ENCODE measurements at places on chromosomes 12 and 14. TPM values are rescaled to one million over a fixed set of nuclear protein-coding genes. Genes with fewer than 3 reads are reported as not detected.

GRCh38 chr12:108788076-108788782 lies 56.9 kb upstream of the CORO1C start:
- DNase-seq, result no peak

- no peak for DNase-seq
These were observed 218.5 kb downstream of the RPS29 start for GRCh38 chr14:49367696-49368095.

The NOC4L gene
- total RNA-seq, result 14.6 TPM

DNA sequence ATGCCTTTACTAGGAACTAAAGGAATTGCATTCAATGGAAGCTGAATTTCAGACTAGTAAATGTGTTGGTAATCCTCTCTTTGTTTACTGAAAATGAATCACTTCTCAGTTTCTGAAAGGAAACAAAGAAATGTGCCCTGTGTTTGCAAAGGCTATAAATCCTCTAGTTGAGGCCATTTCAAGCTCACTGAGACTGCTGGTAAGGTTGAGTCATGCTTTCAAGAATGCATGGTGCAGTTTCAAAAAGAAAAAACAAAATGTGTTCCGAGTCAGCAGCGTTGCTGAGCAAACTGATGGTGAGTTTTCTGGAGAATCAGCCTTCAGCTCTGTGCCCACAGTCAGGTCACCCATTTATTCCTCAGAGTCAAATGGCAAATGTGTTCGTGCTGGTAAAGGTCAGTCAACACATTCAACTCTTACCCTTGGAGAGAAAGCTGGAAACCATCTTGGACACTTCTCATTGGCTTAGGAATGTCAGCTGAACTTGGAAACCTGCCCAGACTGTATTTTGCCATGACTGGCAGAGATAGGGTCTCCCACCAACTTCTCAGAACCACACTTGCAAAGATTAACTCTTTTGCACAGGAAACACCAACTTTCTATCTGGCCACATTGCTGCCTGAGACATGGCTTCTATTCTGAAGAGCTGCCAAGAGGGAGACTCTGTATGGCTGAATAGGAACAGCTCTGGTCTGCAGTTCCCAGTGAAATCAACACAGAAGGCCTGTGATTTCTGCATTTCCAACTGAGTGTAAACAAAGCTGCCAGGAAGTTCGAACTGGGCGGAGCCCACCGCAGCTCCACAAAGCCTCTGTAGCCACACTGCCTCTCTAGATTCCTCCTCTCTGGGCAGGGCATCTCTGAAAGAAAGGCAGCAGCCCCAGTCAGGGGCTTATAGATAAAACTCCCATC lies 484.4 kb downstream of the ATP23 start:
- peak; percentile 37 for DNase-seq

The PRMT5 gene
- total RNA-seq, result 210 TPM

DNA sequence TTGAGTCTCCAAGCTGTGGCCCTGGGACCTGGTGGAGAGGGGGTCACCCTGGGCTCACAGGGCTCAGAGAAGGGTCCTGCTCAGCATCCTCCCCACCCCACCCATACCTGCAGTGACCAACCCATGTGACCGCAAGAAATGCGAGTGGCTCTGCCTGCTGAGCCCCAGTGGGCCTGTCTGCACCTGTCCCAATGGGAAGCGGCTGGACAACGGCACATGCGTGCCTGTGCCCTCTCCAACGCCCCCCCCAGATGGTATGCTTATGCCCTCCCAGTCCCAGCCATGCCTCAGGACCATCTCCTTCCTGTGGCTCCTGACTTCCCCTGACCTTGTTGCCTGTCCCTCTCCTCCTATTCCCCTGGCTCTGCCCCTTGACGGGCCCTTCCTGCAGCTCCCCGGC lies 6.7 kb upstream of the NXPH4 start:
- no peak for DNase-seq

DNA sequence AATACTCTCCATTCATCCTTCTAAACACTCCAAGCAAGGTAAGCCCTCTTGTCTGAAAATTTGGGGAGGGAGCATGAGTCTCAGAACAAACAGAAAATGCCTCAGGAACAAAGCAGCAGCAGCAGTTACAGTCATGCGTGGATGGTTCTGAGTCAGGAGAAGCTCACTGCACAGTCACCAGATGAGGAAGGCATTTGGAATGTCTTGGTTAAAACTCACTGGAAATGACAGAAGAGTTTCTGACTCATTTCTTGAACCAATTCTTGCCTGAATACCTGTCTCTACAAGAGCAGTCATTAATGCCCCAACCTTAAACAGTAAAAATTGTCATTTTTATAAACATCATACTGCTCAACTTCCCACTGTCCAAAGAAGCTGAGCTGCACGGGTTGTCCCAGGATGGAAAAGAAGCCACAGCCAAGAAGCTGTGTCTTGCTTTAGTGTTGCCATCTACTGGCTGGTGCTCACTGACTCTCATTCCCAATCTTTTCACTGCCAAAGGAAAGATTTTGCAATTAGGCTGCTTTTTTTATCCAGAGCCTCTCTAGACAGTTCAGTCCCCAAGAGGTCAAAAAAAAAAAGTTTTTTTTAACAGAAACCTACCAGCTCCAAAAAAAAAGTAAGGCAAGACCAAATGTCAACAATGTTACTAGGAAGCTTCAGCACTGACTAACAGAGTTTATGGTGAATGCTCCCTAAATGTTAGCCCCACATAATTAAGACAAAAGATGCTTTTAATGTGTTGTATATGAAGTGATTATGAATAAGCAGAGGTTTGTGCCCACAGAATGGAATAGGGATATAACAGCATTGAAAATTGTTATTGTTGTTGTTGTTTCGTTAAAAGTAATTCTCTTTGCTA lies 40.4 kb downstream of the KICS2 start:
- DNase-seq, result peak; percentile 32

The VAMP1 gene
- total RNA-seq, result 0.45 TPM

- no peak for DNase-seq
These were observed 53.1 kb downstream of the TSPAN9 start for GRCh38 chr12:3130057-3130830.

DNA sequence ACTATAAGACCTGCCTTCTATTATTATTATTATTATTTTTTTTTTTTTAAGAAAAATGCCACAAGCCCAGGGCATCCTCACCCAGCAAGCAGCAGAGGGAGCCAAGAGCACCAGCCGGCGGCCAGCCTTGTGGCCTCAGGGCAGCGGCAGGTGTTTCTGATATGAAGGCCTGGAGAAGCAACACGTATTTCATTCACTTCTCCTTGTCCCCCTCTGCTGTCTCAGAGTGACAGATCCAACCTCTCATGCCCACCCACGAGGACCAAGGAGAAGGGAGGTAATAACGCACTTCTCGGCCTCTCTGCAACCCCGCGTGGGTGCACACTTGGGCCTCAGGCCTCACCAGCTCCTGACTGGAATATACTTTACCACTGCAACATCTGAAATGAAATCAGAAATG lies 25.4 kb downstream of the CDC42BPB start:
- DNase-seq, result no peak

DNA sequence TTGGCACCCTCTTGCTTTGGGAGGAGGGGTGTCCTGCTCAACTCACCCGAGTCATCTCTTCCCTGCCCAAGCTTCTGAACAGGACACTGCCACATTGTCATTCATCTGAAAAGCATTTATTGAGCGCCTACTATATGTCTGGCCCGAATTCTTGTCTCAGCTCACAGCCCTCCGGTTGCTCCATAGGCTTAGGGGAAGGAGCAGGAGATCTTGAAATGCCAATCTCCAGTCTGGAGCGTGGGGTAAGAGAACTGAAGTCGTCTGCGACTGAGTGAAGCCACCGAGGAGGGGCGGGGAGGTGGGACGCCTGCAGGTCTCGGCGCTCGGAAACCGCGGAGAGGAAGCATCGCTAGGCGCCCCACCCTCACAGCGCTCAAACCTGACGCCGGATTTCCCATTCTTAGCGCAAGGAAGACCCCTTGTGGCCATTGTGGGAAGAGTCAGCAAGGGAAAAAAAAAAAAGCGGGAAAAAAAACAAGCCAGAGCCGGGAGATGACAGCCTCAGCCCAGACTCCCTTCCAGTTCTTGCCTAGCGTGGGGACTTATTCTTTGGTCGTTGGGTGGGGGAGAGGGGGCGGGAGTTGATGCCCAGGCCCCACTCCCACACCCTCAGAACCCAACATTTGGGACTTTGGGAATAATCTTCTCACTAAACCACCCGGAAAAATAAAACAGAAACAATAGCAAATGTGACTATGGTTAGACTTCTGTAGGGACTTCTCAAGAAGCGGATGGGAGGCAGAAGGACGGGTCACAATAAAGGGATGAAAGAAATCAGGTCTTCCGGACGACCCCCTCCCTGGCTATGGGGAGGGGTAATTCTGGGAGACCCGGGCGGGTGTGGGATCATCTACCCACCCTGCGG lies 28.2 kb upstream of the SMUG1 start:
- peak; percentile 79 for DNase-seq

The RAP1B gene
- total RNA-seq, result 129 TPM

The REC8 gene
- total RNA-seq, result 3.4 TPM

- DNase-seq, result no peak
These were observed 33.9 kb downstream of the STON2 start for GRCh38 chr14:81366214-81366613.

DNA sequence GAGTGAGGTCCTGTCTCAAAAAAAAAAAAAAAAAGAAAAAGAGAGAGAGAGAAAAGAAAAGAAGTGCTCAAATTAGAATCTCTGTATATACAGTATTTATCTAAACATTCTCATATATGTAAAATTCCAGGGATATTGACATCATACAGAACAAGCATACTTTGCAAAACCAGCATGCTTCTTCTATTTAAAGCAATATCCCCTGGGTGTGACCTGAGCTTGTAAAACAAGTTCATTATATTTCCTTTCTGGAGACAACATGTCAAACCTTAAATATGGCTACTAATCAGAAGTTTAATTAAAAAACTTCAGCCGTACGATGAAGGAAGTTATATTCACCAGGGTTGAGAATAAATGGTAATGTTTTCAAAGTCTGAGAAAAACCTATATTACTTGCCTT lies 175.8 kb upstream of the HMGA2 start:
- DNase-seq, result no peak

The CCDC197 gene
- total RNA-seq, result not detected

DNA sequence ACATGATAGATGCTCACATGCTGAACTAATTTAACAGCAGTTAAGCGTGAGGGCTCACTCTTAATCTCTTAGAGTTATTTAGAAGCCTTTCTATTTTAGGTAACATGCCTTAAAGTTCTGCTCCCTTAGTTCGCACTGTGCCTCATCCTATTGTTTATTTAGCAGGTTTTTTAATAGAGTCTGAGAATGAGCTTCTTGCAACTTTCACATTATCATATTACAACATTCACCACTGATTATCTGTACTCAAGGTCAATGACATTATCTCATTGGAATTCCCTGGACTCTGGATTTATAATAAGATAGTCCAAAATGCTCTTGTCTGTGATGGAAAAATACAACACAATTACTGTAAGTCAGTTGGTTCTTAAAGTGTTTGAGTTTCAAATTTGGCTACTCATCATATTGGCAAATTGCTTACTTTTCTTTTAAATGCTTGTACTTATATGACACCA lies 183.6 kb upstream of the SLC38A2 start:
- peak; percentile 87 for DNase-seq

DNA sequence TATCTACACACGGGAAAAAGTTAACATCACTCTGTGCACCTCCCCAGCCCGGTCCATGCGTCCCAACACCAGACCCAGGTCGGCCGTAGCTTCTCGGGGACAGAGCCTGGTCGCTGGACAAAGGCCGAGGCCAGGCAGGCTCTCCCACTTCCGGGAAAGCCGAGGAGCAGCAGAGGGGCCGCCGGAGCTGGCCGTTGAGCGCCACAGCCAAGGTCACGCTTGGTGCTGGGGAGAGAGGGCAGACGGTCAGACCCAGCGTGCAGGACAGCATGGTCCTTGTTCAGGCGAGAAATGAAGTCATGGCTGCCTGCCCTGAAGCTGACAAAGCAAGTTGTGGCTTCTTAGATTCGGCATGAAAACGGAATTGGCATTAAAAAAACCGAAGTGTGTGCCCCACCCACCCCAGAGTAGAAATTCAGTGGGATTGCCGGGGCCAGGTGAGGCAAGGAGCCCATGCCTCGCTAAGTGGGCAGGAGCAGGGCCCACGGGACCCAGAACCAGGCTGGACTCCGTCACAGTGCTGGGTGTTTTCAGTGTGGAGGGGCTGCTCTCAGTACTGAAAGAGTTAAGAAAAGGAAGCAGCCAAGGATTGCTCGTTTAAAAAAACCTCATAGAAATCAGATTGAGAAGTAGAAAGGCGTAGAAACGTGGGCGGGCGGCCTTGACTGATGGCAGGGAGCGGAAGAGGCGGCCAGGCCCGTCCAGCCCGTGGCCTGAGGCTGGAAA lies 4.3 kb downstream of the ARL6IP4 start:
- DNase-seq, result peak; percentile 81

GRCh38 chr12:212715-213526 lies 1.0 kb downstream of the SLC6A12 start:
- peak; percentile 47 for DNase-seq

The PTHLH gene
- not detected for total RNA-seq

GRCh38 chr12:69309461-69309860 lies 38.7 kb upstream of the LYZ start:
- DNase-seq, result no peak

- no peak for DNase-seq
These were observed 25.5 kb upstream of the TXNRD1 start for GRCh38 chr12:104189915-104190555.

DNA sequence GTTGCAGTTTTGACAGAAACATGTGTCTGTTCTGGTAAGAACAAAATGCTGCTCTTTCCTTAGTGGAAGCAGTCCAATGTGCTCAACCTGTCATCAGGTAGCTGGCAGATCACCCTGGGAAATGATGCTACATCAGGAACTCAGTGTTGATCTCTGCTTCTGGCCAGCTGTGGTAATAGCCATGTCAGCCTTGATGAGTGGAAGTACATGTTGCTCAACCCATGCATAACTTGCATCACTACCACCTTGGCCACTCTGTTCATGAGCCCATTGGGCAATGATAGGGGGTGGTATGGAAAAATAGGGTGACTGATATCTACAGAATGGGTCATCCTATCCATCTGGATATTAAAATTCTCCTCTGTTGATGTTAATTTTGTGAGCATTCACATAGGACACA lies 411.0 kb downstream of the C12orf50 start:
- DNase-seq, result no peak

The ARHGAP9 gene
- not detected for total RNA-seq

DNA sequence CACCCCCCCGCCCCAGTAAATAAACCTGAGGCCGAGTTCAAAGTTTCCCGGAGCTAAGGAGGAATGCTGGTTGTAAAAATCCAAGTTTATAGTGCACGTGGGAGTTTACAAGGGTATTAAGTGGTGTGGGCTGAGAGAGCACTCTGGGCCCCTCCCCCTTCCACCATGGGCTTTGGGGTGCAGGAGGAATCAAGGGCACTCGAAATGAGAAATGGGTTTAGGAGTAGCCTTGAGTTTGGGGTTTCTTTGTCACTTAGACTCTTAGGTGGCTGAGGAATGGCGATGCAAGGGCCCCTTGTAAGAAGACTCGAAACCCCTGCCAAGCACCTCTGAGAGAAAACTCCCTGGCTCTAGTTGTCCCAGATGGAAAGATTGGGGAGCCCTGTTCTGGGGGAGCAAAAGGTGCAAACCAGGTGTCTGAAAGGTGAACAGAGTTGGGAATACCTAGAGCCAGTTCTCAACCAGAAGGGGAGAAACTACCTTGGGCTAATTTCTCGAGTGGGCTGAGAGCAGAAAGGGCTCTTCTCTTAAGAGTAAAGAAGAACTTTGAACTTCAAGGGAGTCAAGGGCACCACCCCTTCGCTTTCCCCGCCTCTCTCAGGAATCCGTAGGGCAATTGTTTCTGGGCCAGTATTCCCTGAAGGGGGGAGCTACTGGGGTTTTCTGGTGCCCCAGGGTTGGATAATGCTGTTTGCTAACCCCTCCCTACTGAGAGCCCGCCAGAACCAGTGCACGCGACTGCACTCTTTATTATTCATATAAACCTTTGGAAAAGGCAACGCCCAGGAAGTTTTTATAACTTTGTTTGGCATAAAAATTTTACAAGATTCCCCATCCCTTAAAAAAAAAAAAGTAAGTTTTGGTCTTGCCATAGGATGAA lies 4.0 kb upstream of the HOTAIR start:
- peak; percentile 14 for DNase-seq
